ENCODE measurements at places on chromosomes 7 and 10. TPM values are rescaled to one million over a fixed set of nuclear protein-coding genes. Genes with fewer than 3 reads are reported as not detected.
A peak's percentile ranks its signal among the peaks of the same experiment; 100 is the strongest.

The SCART1 gene
- total RNA-seq: 1.3 TPM

The LIPK gene
- not detected for total RNA-seq

DNA sequence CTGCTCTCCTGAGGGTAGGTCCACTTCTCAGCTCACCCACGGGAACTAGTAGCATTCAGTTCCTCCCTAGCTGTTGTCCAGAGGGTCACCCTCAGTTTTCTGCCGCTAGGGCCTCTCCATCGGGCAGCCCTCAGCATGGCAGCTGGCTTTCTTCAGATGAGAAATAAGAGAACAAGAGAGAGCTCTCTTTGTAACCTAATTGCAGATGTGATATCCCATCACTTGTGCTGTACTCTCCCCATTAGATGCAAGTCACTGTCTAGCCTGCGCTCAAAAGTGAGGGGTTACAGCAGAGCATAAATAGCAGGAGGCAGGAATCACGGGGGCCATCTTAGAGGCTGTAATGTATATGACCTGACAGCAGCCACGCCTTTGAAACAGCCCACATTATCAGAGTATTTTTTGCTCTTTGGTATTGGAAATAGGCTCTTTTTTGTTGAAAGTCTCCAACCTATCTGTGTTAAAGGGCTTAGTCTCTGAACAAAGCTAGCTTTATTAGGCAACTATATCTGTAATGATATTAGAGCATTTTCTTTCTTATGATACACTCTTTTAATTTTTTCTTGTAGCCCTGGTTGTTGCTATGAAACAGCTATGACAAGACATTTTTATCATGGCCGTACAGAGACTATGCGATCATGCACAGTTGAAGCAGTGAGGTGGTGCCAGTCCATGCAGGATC lies 45.7 kb downstream of the CROT start:
- no peak for DNase-seq

GRCh38 chr10:97882142-97883091 lies 32.8 kb downstream of the GOLGA7B start:
- DNase-seq: peak; percentile 100

The TMEM225B gene
- 0.43 TPM for total RNA-seq

DNA sequence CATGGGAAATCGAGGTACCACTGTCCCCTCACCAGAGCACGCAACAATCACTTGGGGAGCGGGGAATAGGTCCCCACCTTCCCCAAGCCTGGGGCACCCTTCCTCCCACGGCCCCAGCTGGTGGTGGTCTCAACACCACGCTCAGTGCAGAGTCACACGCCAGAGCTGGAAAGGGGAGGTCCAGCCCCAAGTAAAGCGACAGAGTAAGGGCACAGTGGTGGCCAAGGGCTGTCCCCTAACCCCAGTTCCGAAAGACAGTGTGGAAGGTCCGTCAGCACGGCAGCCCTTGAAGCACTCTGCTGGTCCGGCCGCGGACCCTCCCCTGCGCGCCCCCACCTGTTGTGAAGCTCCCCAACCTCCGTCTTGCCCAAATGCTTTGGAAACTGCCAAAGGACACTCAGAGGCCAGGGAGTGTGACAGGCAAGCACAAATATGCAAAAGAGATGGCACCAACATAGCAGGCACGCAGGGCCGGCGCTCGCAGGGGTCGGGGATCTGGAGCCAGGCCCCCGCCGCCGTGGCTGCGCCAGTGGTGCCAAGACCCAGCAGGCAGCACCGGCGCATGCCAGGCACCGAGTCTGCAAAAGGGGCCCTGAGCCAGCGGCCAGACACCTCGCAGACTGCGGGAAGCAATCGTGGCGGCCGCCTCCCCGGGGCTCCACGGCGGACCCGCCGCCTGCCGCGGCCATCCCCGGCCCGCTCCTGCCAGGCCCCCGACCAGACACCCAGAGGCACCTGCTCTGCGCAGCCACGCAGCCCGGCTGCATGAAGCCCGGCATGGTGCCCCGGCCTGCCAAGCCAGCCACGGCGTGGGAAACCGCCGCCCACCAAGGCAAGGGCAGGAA lies 51.6 kb upstream of the SRRM3 start:
- no peak for DNase-seq

DNA sequence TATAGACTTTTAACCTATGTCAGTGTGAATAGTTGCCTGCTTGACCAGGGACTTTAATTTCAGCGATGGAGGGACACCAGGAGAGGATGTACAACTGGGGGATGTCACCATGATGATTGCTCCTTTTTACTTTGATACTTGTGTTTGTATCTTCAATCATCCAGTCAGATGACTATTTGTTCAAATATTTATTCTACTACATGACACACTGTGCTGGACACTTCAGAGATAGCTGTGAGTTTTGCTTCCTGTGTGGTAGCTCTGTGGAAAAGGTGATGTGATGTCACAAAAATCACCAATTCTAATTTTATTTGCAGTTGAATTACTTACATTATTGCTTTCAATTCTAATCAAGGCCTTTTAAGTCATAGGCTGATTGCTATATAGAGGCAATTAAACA lies 62.7 kb upstream of the CREB5 start:
- DNase-seq: no peak

GRCh38 chr10:100696477-100696901 lies 48.9 kb upstream of the PAX2 start:
- DNase-seq: peak; percentile 39

The ABCB4 gene
- 12.6 TPM for total RNA-seq
